LNCaP clone FGC (cell line): ENCODE measurements at places on chromosomes 11 and 22.

- no peak for DNase-seq
Measured at GRCh38 chr11:110912437-110912836, 200.2 kb upstream of the ARHGAP20 start.

DNA sequence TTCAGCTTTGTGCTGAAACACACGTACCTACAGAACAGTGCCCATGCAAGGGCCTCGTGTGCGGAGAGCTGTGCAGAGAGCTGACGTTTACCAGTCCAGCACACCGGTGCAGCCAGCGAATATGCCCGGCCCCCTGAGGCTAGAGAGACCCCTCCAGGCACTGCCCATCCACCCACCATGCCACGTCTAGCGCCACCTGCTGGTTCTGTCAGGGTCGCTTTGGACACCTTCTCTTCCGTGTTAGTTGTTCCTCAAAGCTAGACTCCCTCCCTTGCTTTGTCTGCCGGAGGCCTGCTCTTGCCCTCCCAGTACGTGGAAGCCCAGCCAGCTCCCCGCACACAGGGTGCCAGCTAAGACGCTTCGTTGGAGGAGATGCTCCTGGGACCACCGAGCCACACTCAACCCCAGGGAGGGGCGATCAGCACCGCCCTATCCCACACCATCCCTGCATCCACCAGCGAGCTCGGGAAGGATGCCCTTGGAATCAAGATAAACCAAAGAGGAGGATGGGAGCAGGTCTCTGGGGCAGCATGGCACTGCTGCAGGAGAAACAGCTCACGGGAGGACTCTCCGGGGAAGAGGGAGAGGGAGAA lies 43.4 kb downstream of the CPT1A start:
- no peak for DNase-seq

DNA sequence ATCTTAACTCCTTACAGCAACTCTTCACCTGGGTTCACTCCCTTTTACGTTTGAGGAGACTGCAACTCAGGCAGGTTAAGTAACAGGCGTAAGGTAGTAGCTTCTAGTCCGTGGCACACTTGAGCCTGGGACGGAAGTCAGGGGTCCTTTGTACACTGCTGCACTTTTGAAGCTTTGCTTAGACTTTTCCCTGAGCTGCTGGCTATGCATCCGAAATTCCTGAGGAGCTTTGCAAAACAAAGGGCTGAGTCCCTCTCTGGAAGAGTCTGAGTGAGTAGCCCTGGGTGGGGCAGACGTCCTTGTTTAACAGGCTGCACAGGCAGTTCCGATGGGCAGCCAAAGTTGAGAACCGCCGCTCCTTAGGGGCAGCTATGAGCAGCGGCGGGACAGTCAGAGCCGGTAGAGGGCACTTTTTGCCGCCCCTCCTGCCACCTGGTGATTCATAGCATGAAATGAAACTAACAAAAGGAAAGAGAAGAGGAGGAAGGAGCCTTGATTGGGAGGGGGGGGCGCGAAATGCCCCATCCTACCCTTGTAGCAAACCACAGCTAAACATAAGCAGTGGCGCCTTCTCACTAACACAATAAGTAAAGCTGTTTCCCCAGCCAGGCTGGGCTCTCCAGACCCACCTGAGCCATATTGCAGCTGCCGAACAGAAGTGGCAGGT lies 1.4 kb downstream of the TMEM109 start:
- no peak for DNase-seq

GRCh38 chr11:96213500-96213899 lies 129.5 kb downstream of the MAML2 start:
- no peak for DNase-seq

DNA sequence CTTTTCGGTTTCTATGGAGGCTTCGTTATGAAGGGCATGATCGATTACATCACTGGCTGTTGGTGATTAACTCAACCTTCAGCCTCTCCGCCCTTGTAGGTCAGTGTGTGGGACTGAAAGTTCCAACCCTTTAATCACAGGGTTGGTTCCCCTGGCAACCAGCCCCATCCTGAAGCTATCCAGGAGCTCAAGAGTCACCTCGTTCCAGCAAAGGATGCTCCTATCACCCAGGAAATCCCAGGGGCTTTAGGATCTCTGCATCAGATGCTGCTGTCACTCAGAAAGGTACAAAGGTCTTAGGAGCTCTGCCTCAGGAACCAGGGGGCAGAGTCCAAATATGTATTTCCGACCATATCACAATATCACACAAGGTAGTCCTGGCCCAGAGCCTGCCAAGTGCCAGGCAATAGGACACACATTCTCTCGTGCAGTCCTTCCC lies 123.5 kb upstream of the PARVA start:
- no peak for DNase-seq

DNA sequence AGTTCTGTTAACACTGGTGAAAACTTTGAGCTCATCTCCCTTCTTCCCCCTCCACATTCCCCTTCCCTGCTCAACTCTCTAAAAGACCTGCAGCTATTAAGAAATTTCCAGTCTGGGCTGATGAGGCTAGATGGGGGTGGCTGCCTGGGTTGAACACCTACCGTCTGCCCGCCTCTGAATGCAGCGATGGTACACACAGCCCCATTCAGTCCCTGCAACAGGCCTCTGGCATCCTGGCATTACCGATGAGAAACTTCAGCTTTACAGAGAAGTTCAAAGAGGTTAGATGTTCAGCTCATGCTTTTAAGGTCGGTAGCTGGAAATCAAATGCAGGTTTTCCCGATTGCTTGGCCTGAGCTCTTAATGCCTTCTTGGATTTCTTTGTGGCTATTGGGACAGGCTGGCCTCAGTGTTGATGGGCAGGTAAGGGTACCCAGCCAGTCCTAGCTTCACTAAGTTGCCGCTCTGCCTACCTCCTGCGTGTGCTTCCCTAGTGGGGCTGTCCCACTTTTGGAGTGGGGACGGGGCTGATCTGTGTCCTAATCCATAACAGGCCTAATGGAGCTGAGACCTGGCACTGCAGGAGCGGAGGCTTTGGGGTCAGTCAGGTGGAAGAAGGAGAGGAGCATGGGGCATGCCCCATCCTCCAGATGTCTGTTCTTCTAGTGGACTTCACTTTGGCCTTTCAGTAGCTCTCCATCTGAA lies 49.1 kb downstream of the ZBTB16 start:
- no peak for DNase-seq
